Esophagus squamous epithelium (tissue), 5 donors: ENCODE measurements at places on chromosomes 7 and 10. TPM values are rescaled to one million over a fixed set of nuclear protein-coding genes. Genes with fewer than 3 reads are reported as not detected.

The TNKS2 gene
- total RNA-seq, result 33.1 TPM

DNA sequence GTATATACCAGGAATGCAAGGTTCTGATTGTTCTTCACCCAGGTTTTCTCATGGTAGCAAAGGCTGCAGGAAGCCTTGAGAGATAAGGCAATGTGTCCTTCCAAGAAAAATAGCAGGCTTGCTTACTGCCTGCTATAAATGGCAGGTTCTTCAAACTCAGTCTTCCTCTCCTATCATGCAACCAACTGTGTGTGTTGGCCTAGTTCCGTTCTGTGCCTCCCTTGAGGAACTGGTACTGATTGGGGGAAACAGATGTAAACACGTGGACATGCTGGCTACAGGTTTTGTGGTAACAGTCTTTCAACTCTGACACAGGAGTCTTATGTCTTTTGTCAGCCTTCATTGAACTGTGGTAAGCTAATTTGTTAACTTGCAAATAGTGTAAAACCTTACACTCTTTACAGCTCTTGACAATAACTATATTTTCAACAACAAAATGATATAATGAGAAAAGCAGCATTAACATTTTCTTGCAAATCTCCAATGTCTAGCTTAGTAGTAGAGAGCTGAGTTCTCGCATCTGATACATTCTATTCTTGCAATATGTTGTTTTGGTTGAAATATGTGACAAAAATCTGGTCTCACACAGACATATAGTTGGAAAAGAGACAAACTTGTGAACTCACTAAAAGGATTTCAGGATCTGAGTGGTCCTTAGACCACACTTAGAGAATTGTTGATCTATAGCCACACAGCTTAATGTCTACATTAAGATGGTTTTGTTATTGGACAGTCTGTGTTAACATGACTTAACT, 54.7 kb upstream of the LSM8 start:
- H3K36me3 ChIP-seq, result no peaks in the 10 kb centered on the region
- no peaks in the 10 kb centered on the region for H3K4me1 ChIP-seq
- H3K27me3 ChIP-seq, result no peaks in the 10 kb centered on the region
- no peak for DNase-seq
- no peak overlapping the region for H3K27ac ChIP-seq

GRCh38 chr10:59287587-59288255, 74.6 kb downstream of the FAM13C start:
- H3K27ac ChIP-seq, result no peak overlapping the region
- peaks cover 15% of the 10 kb centered on the region for H3K4me1 ChIP-seq
- no peak overlapping the region for H3K4me3 ChIP-seq
- H3K36me3 ChIP-seq, result no peaks in the 10 kb centered on the region

DNA sequence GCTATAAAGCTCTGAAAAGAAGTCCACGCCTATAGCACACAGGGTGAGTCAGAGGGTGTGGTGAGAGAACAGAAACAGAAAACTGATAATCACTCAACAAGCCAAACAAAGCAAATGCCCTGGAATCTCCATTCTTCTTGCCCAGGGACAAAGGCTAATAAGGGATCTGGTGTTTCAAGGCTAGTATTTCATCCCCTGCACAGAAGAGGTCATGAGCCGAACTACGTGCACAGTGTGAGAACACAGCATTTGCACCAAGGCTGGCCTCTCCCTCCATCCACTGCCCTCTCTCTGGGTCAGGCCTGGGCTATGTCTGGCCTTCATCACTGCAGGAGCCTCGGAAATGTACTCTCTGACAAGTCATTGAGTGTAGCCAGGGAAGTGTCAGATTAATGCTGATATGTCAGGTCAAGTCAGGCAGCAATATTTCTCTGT, 42.7 kb downstream of the PRR15 start:
- no peak for DNase-seq
- H3K27me3 ChIP-seq, result no peaks in the 10 kb centered on the region
- no peak overlapping the region for H3K4me3 ChIP-seq
- peaks cover 19% of the 10 kb centered on the region for H3K4me1 ChIP-seq
- H3K36me3 ChIP-seq, result no peaks in the 10 kb centered on the region

DNA sequence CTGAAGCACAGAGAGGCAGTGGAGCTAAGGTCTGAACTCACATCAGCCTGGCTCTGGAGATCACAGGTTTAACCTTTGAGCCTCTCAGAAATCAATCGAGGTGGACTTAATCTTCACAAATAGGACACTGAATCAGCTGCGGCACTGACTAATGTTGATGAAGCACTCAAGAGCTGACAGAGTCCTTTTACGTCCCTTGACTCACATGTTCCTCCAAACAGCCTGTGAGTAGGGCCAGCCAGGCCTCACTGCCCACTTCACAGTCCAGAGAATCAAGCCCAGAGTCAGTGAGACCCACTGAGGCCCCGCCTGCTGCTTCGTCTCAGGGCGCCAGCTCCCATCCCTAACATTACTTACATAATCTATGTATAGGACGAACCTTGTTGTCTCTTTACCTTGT, 63.1 kb downstream of the TNS3 start:
- H3K4me3 ChIP-seq, result no peak overlapping the region
- no peak overlapping the region for H3K27ac ChIP-seq
- H3K27me3 ChIP-seq, result no peaks in the 10 kb centered on the region
- no peaks in the 10 kb centered on the region for H3K4me1 ChIP-seq
- DNase-seq, result no peak

The PDGFA gene
- 10.4 TPM for total RNA-seq

DNA sequence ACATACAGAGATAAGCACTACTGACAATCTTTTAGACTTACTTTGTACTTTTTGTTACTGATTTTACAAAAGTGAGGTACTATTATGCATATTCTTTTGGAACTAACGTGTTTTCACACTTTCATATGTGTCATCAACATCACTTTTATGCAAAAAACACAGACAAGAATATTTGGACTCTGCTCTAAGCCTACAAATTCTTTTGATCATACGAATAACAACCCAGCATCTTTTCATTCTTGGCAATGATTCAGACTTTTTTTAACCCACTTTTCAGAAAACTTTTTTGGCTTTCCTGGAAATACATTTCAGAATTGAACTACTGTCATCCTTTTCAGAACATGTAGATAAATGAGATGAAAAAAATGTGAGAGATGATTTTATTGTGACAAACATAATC, 30.2 kb downstream of the USP6NL start:
- no peaks in the 10 kb centered on the region for H3K4me1 ChIP-seq
- no peaks in the 10 kb centered on the region for H3K36me3 ChIP-seq
- no peak for DNase-seq
- no peak overlapping the region for H3K27ac ChIP-seq

- no peak overlapping the region for H3K27ac ChIP-seq
- H3K4me3 ChIP-seq, result no peak overlapping the region
- no peaks in the 10 kb centered on the region for H3K4me1 ChIP-seq
- no peak for DNase-seq
Observed at GRCh38 chr7:103947026-103947655, 42.3 kb downstream of the RELN start.

The GNAI1 gene
- total RNA-seq, result 39.2 TPM

DNA sequence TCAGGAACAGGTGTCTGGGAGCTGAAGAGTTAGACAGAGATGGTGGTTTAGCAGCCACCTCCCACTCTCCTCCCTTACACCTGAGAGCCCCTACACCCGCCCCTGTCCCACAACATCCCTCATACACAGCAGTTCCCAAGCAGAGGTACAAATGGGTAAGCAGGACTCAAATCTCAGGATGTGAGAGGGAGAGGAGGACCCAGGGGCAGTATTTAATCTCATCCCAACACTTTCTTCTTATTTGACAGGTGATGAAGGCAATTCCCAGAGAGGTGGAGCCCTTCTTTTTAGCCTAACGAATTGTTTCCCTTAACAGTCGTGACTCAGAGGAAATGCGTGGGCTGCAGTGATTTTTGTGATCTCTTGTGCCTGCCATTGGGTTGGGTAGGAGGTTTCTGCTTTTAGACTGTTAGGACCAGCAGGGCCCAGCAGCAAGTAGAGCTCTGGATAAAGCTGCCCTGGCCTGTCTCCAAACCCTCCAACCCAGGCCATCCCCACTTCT, 191.3 kb downstream of the HECW1 start:
- no peak for DNase-seq
- no peaks in the 10 kb centered on the region for H3K36me3 ChIP-seq
- no peak overlapping the region for H3K4me3 ChIP-seq
- no peaks in the 10 kb centered on the region for H3K27me3 ChIP-seq
- no peak overlapping the region for H3K27ac ChIP-seq
- H3K4me1 ChIP-seq, result no peaks in the 10 kb centered on the region

DNA sequence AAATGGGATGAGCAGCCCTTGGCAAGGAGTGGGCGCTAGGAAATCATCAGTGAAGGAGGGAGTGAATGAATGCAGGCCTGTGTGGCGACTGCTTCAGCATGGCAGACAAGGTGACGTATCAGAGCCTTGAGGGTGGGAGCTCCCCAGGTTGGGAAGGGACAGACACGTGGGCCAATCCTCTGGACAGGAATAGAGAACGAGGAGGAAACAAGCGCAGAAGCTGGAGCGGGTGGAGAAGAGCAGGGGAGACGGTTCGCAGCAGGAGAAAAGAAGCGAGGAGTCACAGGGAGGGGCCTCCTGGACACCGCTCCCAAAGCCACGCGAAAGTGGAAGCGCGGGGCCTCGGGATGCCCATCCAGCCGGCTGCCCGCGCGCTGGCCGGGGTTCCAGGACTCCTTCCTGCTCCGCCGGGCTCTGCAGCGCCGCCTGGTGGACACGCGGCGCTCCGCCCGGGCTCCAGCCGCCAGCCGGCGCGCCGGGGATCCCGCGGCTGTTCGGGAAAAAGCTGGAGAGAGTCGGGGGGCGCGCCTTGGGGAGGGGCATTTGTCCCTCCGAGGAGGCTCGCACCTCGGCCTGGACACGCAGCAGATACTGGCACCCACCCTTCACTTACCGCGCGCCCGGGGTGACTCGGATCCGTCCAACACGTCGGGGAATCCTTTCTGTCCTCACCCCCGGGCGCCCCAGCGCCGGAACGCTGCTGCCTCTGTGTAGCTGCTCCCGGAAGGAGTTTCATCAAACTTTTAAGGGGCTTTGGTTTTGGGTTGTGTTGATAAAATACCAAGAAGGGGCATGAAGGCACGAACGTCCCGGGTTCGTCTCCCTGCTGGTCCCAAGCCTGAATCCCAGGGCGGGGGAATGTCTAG, 6.3 kb downstream of the ZNF503 start:
- H3K4me3 ChIP-seq, result peak overlapping the region; percentile 96
- peaks cover 16% of the 10 kb centered on the region for H3K36me3 ChIP-seq
- no peak for DNase-seq
- peak overlapping the region; percentile 99 for H3K27ac ChIP-seq
- peaks cover 12% of the 10 kb centered on the region for H3K4me1 ChIP-seq
- no peaks in the 10 kb centered on the region for H3K27me3 ChIP-seq

DNA sequence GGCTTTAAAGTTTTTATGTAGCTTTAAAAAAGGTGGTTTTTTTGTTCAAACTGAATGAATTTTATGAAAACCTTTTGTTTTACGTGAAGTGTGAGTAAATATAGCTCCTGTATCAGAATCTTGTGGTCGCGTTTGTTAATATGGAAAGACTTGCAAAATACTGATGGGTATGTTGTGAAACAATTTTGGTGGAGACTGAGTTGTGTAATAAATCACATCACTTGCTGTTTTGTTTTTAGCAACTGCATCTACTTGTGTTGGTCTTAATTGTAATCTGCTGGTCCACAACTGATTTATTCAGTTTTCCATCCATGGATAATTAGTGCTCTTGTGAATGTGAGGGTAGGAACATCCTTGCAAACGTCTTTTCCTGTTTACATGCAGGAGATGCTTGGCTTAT, 10.5 kb downstream of the PLXDC2 start:
- H3K4me1 ChIP-seq, result peaks cover 6% of the 10 kb centered on the region
- peaks cover 7% of the 10 kb centered on the region for H3K36me3 ChIP-seq
- peak overlapping the region; percentile 61 for H3K27ac ChIP-seq
- no peak for DNase-seq

GRCh38 chr10:49253340-49253906, 45.5 kb upstream of the C10orf71 start:
- H3K36me3 ChIP-seq, result no peaks in the 10 kb centered on the region
- no peak overlapping the region for H3K4me3 ChIP-seq
- no peak overlapping the region for H3K27ac ChIP-seq

The POM121C gene
- total RNA-seq, result 9.2 TPM

DNA sequence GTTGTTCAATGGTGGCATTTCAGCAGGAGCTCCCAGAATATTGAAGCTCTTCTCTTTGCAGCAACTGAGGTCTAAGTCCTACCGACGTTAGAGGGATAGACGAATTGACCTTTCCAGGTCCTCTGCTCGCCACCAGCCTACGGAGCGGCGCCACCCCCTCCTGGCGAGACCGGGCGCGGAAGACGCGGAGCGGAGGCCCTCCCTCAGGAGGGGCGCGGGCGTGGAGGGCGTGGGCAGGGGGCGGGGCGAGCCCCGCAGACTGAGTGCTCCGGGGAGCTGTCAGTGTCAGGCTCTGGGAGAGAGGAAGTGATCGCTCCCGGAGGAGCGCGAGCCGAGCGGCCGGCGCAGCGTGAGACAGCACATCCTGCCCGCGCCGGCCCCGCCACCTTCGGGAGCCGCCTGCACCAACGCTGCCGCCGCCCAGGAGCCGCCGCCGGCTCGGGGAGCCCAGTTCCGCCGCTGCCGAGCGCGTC, at the start of gene DYNC1I1:
DYNC1I1 (plus strand) TSS at position 257 of the 473 bp plus-strand sequence. CDS start 32,176 bp downstream, outside the sequence.
- peak within 1 kb of the TSS; percentile 70 for H3K4me3 ChIP-seq
- H3K27ac ChIP-seq, result peak within 1 kb of the TSS; percentile 66

The ZNRF2 gene
- 19.6 TPM for total RNA-seq

- H3K27me3 ChIP-seq, result no peaks in the 10 kb centered on the region
- no peaks in the 10 kb centered on the region for H3K36me3 ChIP-seq
- no peak overlapping the region for H3K4me3 ChIP-seq
- no peak overlapping the region for H3K27ac ChIP-seq
Observed at GRCh38 chr10:58091886-58092285, 175.8 kb downstream of the IPMK start.

The TFR2 gene
- 0.38 TPM for total RNA-seq

DNA sequence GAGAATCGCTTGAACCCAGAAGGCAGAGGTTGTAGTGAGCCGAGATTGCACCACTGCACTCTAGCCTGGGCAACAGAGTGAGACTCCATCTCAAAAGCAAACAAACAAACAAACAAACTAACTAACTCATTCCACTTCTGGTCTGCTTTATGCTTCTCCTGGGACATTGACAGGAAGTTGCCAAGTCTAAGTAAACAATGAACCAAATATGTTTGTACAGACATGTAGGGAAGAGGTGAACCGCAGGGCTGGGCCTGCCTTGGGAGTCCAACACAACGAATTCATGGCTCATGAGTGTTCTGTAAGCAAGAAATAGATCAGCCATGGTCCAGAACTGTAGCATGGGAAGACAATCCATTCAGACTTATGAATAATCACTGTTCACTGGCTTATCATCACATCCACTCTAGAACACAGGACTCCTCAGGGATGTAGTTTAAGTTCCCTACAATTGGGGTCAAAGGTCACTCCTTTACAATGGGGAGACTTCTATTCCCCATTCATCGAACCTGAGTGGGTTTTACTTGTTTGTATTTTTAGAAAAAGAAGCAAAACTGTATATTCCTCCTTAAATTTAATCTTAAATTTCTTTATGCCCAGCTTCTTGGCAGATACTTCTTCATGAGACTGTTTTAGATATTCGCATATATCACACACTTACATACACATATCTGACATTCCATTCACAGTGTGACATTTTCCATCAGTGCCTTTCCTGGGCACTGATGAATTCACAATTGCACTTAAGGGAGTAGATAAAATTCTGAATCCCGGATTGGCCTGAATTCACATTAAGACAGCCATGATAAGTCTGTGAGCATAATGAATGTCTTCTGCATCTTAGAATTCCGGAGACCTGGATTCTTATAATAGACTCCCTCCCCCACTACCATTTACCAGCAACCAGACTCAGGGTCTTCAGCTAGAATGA, 159.1 kb upstream of the EEPD1 start:
- H3K4me1 ChIP-seq, result no peaks in the 10 kb centered on the region
- H3K27ac ChIP-seq, result no peak overlapping the region
- no peak overlapping the region for H3K4me3 ChIP-seq
